ENCODE measurements at places on chromosomes 1 and 21.

DNA sequence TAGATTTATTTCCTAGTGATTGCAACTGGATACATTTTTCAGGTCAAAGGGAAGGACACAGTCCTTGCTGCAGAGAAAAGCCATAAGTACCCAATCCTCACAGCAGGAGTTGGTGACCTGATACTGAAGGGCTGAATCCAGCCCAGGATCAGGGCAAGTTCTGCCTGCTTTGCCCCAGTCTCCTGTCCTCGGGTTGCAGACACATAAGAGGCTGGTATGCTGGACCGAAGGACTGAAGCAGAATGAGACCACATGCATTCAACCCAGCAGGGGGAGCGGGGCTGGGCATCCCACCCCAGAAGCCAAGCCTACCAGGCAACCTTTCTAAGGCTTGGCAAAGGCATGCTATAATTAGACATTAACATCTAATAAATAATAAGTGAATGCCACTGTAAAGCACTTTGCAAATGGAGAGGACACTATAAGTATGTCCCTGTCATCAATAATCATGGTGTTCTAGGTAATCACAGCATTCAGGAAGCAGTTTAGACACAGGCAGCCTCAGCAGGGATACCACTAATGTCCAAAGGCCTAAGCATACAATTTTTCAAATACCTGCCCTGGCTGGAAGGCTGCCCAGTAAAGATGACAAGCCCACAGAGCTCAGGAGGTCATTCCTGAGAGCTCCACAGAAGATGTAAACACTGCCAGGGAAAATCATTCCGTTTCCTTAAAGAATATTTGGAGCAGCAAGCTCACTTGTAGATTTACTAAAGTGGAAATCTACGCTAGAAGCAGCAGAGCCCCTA, 47.6 kb downstream of the KRTAP19-8 start:
- no peak for DNase-seq

DNA sequence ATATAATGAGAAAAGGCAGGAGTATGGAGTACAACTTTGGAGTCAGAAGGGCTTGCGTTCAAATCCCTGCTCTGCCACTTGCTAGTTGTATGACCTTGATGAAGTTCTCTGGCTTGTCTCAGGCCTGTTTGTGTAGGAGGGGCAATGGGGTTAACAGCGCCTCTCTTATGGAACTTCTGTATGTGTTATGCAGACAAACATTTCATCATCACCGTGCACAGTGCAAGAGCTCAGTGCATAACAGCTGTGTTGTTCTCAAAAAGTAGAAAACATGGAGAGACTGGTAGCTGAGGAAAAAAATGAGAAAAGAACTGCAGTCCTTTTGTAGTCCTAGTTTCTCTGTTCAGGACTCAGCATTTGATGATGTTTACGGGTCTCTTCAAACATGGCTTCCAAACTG, 10.4 kb upstream of the ZNF648 start:
- DNase-seq = no peak

- no peak for DNase-seq
Observed at GRCh38 chr1:223621312-223621734, 44.2 kb downstream of the CAPN8 start.

DNA sequence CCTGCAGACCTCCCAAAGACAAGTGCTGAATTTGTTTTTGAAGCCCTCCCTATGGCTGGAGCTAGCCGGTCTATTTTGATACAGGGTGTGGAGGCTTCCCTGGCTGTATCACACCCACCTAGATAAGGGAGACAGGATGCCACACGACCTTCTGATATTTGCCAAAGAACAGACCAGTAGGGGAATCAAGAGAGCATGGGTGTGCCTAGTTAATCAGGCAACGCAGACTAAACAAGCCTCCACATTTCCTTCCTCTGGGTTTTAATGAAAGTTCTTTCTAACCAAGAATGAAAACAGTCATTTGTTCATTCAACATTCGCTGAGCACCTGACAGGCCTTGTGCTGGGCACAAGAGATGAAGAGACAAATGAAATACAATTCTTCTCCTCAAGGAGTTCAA, 446.8 kb downstream of the PLPP3 start:
- no peak for DNase-seq

- DNase-seq = no peak
Observed at GRCh38 chr1:38018864-38019343, 6.4 kb downstream of the UTP11 start.

GRCh38 chr1:51345300-51345687, 14.9 kb upstream of the TTC39A start:
- DNase-seq = no peak

- no peak for DNase-seq
Observed at GRCh38 chr1:24830680-24831272, 85.5 kb downstream of the CLIC4 start.
